ENCODE measurements at places on chromosomes 3 and 15. TPM values are rescaled to one million over a fixed set of nuclear protein-coding genes. Genes with fewer than 3 reads are reported as not detected.

- no peaks in the 10 kb centered on the region for H3K4me1 ChIP-seq
- no peak overlapping the region for H3K4me3 ChIP-seq
- no peak overlapping the region for H3K27ac ChIP-seq
- H3K36me3 ChIP-seq = no peaks in the 10 kb centered on the region
These were observed 266.9 kb downstream of the KCNMB2 start for GRCh38 chr3:178802993-178803693.

DNA sequence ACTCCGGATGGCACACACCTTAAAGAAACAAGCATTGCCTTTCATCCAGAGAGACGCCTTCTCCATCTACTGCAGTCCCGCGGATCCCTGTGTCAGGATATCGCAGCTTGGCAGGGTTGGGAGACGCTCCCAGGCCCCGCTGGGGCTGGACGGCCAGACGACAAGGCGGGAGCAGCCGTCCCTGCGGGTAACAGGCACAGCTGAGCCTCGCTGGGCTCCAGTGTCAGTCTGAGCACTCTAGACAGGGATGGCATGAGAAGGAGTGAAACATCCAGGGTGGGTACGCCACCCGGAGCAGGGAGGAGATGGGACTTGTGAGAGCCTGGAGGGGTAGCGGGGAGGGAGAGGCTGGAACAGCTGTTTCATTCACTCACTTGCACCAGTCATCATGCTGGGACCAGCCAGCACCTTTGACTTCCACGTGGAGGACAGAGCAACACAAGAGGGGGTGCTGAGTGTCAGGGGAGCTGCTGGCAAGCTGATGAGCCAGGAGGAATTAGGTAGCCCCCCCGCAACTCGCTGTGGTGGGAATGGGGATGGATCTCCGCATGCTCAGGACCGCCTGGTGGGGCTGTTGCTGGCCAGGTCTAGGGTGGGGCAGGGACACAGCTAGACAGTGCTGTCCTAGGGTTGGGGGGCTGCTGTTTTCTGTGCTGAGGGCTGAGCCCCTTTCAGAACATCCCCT, 31.6 kb upstream of the SNRPA1 start:
- H3K4me3 ChIP-seq = no peak overlapping the region
- no peak overlapping the region for H3K27ac ChIP-seq
- no peak for DNase-seq
- no peaks in the 10 kb centered on the region for H3K27me3 ChIP-seq
- H3K4me1 ChIP-seq = peaks cover 19% of the 10 kb centered on the region

GRCh38 chr3:13005301-13005700, 67.9 kb downstream of the IQSEC1 start:
- DNase-seq = no peak
- no peak overlapping the region for H3K4me3 ChIP-seq
- H3K27me3 ChIP-seq = no peaks in the 10 kb centered on the region
- H3K4me1 ChIP-seq = no peaks in the 10 kb centered on the region
- H3K36me3 ChIP-seq = no peaks in the 10 kb centered on the region

DNA sequence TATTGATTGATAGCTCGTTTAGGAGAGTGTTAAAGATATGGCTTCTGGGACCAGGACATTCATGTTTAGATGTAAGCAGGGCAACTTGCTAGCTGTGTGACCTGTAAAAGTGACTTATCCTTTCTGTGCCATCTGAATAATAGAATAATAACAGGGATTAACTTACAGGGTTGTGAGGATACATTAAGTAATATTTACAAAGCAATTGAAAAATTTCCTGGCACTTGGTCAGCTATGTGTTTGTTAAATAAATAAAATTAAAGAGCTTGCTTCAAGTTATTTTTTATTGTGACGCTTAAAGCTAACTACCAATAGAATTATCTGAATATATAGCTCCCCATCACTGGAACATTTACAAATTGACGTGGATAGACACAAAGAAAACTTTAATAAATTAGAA, 287.9 kb upstream of the CDIN1 start:
- no peak overlapping the region for H3K27ac ChIP-seq
- H3K36me3 ChIP-seq = no peaks in the 10 kb centered on the region
- no peaks in the 10 kb centered on the region for H3K4me1 ChIP-seq
- no peak for DNase-seq
- H3K4me3 ChIP-seq = no peak overlapping the region
- H3K27me3 ChIP-seq = no peaks in the 10 kb centered on the region

DNA sequence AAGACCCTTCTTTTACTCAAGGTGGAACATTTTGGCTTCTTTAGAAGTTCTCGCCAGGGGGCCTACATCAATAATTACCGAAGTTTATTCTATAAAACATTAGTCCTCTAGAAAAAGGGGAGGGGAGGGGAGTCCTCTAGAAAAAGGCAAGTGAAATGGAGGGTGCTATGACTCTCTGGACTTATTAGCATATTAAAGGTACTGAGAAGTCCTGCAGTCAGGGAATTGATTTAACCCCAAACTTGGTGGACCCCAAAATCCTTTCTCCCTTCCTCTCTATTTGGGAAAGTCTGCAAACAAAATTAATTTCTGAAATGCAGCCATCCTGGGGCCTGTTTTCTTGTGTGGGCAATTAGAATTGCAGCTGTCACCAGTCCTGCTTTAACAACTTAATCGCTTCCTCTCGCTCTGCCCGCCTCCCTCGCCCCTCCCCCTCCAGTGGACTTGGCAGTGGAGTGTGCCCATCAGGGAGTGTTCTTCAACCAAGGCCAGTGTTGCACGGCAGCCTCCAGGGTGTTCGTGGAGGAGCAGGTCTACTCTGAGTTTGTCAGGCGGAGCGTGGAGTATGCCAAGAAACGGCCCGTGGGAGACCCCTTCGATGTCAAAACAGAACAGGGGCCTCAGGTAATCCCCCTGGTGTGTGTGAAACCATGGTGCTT, 18.9 kb upstream of the LRRK1 start:
- peaks cover 3% of the 10 kb centered on the region for H3K4me1 ChIP-seq
- peaks cover 10% of the 10 kb centered on the region for H3K27me3 ChIP-seq
- DNase-seq = no peak
- no peak overlapping the region for H3K4me3 ChIP-seq
- H3K27ac ChIP-seq = no peak overlapping the region

MEGF11 gene
- polyA plus RNA-seq = 0.66 TPM

TICRR gene
- 3.9 TPM for polyA plus RNA-seq

C3orf33 gene
- polyA plus RNA-seq = 12.5 TPM

KNG1 gene
- 5.1 TPM for polyA plus RNA-seq
